ENCODE measurements at places on chromosomes 6 and 20.

GRCh38 chr6:6002005-6002847 lies 4.5 kb downstream of the NRN1 start:
- peak; percentile 63 for DNase-seq

DNA sequence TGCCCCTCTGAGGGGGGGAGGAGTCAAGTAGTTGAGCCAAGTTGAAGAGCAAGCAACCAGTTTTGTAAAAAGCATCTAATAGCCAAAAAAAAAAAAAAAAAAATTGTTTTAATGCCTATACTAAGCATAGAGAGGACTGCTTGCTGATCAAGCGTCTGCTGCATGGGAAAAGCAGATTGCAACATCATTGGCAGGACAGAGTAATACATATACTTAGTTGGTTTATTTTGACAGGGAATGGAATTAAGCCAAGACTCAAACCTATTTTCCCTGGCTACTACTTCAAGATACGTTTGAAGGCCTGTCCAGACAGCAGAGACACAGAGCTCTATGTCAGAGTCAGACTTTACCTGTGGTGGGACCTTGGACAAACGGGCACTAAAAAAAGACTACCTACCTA lies 120.5 kb downstream of the RTN4IP1 start:
- no peak for DNase-seq

GRCh38 chr6:150320442-150320841 lies 48.4 kb upstream of the IYD start:
- DNase-seq = no peak

DNA sequence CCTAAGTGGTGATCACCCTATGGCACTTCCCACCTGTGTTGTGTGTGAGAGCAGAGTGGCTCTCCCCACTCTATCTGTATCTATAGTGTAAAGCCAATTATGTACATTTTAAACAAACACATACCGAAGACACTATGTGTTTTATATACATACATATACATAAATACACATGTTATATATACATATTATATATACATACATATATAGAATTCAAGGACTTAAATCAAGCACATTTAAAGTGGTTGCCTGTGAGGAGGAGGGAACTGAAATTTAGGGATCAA lies 246.6 kb downstream of the LY86 start:
- DNase-seq = no peak

GRCh38 chr20:51876313-51876940 lies 74.1 kb upstream of the SALL4 start:
- DNase-seq = no peak

DNA sequence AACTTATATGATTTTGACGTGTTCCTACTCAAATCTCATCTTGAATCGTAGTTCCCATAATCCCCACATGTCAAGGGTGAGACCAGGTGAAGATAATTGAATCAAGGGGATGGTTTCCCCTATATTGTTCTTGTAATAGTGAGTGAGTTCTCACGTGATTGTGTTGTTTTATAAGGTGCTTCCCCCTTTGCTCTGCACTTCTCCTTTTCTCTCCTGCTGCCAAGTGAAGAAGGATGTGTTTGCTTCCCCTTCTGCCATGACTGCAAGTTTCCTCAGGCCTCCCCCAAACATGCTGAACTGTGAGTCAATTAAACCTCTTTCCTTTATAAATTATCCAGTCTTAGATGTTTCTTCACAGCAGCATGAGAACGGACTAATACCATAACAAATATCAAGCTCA lies 83.2 kb downstream of the MANEA start:
- no peak for DNase-seq

Measured in B cell (primary cell).